Body of pancreas (tissue), 4 donors: ENCODE measurements at places on chromosomes 6 and 20. TPM values are rescaled to one million over a fixed set of nuclear protein-coding genes. Genes with fewer than 3 reads are reported as not detected.

GHRH gene
- not detected for total RNA-seq

FOXA2 gene
- total RNA-seq = 42.5 TPM

NFYA gene
- 10.4 TPM for total RNA-seq

ELOVL2 gene
- 2.9 TPM for total RNA-seq

SEL1L2 gene
- not detected for total RNA-seq

BPI gene
- total RNA-seq = not detected

PSORS1C2 gene
- total RNA-seq = not detected

TRIM10 gene
- not detected for total RNA-seq

MICB gene
- not detected for total RNA-seq

TSPYL1 gene
- 45.2 TPM for total RNA-seq

PRR18 gene
- total RNA-seq = not detected

NR2E1 gene
- not detected for total RNA-seq

CRYBG1 gene
- 10.1 TPM for total RNA-seq

TTBK1 gene
- 0.26 TPM for total RNA-seq

C6orf52 gene
- not detected for total RNA-seq

ACTL10 gene
- total RNA-seq = 4.0 TPM

C20orf202 gene
- not detected for total RNA-seq

CENPQ gene
- 0.66 TPM for total RNA-seq
